Thoracic aorta (tissue), 2 donors: ENCODE measurements at places on chromosomes 12 and 14.

- no peak for DNase-seq
Measured at GRCh38 chr12:52394836-52395405, 9.5 kb upstream of the KRT84 start.

GRCh38 chr14:56099081-56099797 is 19.0 kb upstream of the PELI2 start:
- no peak for DNase-seq

DNA sequence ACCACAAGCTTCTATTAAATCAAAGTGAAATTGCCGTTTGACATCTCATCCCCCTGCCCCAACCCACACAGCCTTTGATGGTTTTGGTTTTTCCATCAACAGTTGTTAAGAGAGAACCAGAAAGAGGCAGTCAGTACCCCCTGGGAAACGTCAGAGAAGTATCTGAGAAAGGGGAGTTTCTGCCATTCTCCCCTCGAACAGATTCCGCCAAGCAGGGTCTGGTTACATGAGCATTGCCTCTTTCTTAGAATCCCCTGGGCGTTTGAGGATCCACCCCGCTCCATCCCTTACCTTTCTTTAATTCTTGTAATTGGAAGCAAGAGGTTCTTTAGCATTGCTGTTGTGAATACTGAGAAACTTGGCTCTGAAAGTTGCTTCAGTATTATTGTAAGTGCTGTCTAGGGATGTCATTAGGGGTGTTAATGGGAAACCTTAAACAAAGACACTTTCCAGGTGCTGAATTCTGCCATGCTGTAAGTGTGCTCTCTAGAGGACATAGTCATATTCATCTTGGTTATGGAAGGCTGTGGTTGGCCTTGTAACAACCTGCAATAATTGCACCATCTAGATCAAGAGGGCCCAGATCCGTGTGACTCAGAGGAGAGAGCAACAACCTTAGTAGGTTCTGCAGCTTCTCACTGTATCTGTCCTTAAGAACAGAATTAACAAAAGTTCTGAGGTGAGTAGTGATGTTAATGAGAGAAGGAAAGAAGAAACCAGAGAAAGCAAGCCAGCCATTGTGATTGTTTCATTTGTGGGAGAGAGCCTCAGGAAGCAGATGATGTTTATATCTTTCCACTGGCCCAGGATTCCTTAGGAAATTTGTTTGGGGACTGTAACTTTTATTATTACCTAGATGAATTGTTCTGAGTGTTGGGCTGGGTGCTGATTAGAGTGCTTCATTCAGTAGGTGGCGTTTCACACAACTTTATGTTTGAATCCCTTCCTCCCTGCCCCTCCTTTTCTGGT is 9.0 kb downstream of the TMBIM6 start:
- DNase-seq = no peak

DNA sequence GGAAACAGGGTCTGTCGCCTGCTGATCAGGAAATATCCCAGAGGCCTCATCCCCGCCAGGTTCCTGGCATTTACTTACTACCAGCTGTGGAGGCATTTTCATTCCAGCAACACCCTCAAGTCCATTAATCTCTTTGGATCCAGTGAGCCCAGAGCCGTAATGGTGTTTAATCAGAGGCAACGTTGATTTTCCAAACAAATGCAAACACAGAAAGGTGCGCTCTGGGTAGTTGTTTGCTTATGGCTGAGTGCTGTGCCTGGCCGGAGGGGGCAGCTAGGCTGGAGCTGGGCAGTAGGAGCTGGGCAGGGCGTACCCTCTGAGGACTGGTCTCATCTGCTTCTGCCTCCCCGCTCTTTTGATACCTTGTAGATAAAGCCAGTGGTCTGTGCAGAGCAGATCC is 110.6 kb downstream of the ADCK1 start:
- DNase-seq = no peak

- no peak for DNase-seq
Measured at GRCh38 chr12:112270673-112271072, 111.6 kb downstream of the HECTD4 start.
